HS-27A (cell line): ENCODE measurements at places on chromosomes 3 and 15.
A peak's percentile ranks its signal among the peaks of the same experiment; 100 is the strongest.

DNA sequence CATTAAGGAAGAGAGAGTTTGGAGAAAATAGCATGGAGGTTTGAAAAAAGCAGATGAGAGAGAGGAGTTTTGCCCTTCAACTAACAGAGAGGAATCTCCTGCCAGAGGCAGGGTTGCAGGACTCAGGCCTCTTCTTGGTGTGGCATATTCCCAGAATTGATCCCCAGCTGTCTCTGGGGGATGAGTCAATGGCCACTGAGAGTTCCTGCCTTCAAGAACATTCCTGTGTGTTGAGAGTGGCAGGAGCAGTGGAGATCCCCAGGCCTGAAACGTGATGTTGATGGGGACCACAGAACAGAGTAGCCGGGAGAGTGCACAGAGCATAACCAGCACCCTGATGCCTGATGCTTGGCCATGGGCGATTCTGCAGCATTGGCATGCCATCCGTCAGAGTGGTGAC is 348.4 kb upstream of the THBS1 start:
- peak; percentile 87 for DNase-seq

DNA sequence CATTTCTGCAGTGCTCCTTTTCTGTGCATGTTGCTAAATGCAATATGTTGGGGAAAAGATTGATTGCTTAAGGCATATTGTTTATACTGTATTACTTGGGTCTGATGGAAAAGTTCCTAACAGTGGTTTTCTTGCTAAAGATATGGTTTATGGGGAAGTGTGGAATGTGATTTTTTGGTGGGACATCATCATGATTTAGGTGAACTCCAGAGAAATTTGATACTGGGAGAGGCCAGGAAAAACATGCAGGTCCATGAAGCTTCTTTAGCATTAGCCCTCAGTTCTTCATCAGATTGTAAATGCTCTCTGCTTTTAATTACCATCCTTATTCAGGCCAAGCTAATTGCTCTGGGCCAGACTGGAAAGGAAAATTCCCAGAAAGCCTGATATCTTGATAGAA is 147.5 kb downstream of the LRTM1 start:
- no peak for DNase-seq

GRCh38 chr15:52379395-52380106 is 83.9 kb upstream of the MYO5C start:
- no peak for DNase-seq

DNA sequence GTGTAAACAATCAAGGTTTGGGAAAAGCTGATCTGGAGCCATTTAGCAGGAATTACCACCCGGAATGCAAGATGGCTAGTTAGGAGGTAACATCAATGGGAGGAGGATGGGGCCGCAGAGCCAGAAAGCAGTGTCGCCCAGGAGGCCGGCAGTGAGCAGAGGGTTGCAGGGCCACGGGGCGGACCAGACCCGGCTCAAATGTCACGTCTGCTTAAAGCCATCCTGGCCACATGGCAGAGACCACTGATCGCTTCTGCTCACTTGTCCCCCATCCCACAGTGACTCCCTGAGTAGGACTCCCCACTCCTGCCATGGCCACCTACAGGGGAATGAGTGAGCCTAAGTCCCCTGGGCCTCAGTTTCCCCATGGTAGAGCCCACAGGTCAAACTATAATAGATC is 18.2 kb downstream of the MGLL start:
- no peak for DNase-seq

DNA sequence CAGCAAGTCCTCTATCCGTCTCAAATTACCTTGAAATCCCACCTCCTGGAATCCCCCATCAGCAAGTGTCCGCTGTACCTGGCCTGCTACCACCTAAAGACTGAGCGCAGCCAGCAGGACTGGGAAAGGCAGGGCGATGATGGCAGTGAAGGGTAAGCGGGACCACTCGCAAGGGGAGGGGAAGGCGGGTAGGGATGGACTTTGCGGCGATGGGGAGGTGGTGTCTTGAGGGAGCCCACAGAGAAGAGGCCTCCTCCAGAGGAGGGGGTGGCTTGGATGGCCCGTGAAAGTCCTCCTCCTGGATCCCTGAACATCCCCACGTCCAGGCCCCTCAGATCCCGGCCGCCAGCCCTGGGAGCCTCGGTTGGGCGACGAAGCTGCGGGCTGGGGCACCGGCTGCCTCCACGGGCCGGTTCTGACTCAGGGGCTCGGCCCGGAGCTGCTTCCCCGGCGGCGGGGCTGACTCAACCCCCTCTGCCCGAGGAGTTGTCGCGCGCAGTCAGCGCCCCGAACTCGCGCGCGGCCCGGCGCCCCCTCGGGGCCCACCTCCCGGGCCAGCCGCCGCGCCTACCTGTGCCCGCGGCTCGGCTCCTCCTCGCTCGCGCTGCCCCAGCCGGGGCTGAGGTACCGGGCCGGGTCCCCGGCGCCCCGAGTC is 512 bp downstream of the LARP6 start:
- no peak for DNase-seq

GRCh38 chr3:157074981-157075380 is 85.0 kb downstream of the CCNL1 start:
- DNase-seq, result no peak

GRCh38 chr15:79582650-79583049 is 150.5 kb downstream of the MINAR1 start:
- no peak for DNase-seq

GRCh38 chr3:77412021-77412438 is 372.1 kb downstream of the ROBO2 start:
- DNase-seq, result no peak

DNA sequence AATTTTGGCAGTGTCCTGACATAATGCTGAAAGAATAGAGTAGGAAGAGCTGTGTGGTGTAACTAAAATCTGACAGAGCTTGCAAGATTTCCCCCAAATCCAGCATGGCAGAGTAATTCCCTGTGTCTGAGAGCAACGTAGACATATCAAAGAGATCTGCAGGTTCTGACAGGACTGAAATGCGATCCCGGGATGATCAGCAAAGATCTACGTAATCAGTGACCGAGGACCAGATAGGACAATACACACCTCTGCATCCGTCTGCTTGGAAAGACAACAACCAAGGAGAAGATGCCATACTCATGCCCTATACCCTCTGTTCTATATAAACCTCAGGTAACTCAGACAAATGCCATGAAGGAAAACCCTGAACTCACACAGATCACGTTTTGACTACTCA is 26.6 kb upstream of the SYNPR start:
- DNase-seq, result no peak

- DNase-seq, result no peak
Observed at GRCh38 chr3:165011557-165011956, 66.7 kb downstream of the SI start.

DNA sequence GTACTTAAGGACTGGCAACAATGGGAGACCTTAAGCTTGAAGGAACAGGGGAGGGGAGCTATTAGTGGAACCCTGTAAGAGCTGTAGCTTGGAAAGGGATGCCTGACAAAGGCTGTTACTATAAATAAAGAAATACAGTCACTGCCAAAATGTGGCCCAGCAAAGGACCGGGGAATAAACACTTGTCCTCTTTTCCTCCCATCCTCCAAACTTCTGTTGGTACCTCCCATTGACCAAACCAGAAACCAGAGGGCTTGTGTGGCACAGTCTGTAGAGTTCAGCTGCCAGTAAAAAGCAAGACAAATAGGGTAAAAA is 25.1 kb upstream of the TCF12 start:
- no peak for DNase-seq

DNA sequence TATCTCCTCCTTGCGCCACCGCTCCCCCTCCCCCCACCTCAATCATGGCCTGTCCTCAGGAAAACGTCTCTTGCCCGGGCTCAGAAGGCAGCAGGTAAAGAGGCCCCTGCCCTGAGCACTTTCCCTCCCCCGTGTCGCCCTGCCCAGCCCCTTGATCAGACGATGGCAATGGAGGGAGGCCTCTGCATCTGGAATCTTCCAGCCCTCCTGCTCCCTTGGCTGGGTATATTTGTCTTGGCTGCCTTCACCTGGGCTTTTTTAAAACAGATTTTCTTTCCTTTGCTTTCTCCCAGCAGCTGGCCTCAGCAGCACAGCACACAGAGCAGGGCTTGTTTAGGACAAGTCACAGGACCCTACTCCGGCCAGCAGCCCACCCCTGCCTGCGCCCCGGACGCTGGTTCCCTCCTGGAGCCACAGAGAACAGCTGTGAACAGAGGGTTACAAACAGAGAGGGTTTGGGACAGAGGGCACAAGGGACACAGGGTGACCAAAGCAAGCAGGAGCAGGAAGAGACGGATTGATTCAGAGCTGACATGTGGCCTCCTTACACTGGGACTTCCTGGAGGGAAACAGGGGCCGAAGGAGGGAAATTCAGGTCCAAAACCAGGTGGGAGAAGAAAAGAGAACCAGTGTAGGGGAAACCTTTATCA is 78.7 kb downstream of the ISG20 start:
- DNase-seq, result no peak

GRCh38 chr15:85044894-85045293 is 63.2 kb downstream of the PDE8A start:
- no peak for DNase-seq

DNA sequence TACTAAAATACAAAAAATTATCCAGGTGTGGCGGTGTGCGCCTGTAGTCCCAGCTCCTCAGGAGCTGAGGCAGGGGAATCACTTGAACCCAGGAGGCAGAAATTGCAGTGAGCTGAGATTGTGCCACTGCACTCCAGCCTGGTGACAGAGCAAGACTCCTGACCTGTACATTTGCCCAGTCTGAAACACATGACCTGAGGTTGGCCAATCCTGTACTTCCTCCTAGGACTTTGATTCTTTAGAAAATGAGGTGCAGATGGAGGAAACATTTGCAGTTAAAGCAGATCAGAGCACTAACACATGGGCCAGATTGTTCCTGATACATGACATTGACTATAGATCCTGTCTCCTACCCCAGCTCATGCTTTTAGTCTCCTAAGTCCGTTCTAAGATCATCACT is 28.9 kb upstream of the LPP start:
- DNase-seq, result no peak

GRCh38 chr3:5160940-5161858 is 26.3 kb upstream of the EDEM1 start:
- no peak for DNase-seq

DNA sequence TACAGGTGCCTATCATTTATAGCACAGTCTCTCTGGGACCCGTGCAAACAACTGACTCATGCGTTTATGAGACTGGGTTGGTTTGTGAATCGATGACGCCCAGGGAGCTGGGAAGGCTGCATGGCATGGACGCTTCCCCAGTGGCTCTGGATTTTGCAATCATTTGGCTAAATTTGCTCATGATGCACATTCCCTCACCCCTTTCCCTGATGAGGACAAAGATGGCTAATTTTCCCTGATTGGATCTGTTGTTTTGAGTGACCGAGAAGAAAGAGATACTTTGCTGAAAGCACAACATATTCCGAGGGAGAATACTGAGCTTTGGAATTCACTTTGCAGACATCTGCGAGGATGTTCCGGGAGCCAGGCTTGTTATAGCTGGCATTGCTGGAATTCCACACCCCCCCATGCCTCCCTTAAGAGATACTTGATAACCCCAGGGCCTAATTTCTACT is 51.1 kb downstream of the CGNL1 start:
- peak; percentile 46 for DNase-seq

DNA sequence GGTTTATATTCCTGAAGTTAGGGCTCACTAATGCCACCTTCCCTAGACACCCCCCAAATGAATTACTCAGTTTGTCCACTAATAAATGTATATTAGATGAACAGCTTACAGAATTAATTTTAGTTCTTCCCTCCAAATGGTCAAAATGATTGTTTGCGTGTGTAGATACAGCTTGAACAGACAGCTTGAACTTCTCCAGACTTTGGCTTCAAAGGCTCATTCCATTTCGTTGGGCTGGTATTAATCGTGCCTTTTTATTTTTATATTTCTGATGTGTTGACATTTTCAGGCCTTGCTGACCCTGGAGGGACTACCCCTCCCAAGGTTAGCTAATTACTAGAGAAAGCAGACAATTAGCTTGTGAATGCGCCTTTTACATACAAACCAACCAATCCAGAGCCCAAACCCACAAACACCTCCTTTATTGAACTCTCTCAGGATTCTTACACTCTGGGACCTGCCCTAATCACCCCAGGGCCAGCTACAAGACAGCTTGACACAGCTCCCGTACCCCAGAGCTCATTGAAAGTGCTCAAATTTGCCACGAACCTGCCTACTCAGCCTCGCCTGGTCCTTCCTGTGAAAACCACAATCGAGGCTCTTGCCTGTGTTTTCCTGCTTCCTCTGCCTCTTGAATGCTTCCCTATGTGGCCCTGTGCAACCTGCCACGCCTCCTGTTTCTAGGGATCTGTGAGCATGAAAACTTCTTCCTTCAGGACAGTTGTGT is 40.3 kb downstream of the RPL22L1 start:
- DNase-seq, result no peak

GRCh38 chr3:159977295-159977694 is 11.3 kb upstream of the IL12A start:
- no peak for DNase-seq

DNA sequence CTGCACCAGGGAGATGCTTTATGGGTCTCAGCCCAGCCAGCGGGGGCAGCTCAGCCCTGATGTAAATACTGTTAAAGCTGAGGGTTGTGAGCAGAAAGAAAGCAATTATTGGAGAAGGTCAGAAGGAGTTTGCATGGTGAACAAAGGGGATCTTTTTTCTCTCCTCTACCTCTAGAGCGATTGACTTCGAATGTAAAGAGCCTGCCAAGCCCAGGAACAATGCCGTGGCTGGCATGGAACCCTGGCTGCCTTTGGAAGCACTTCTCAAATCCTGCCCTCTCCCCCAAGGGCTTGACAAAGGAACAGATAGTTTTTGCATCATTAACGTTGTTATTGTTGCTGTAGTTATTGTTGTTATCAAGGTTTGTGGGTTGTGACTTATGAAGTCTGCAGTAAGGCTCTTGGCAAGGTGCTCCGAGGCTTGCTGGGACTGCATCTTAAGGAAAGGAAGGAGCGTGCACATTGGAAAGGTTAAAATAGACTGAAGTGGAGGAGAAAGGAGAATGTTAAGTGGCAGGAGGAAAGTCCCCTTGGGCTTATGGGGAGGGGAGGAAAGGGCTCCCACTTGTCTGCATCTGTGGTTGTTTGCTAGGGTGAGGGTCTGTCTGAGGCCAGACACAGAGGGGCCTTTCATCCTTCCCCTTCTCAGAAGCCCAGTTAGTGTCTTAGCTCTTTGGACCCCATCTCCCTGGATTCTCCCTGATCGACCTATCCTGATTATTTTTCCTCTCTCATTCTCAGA is 16.7 kb downstream of the PDIA5 start:
- no peak for DNase-seq

GRCh38 chr3:194682189-194682693 is 3.4 kb upstream of the FAM43A start:
- no peak for DNase-seq
